Astrocyte of the cerebellum (primary cell): ENCODE measurements at places on chromosomes 5 and 9.

- no peak for DNase-seq
Observed at GRCh38 chr9:100590481-100590880, 12.6 kb downstream of the CAVIN4 start.

GRCh38 chr9:32550562-32551275 is 1.4 kb upstream of the SMIM27 start:
- peak; percentile 84 for DNase-seq

- peak; percentile 32 for DNase-seq
Observed at GRCh38 chr5:27083449-27084415, 45.3 kb upstream of the CDH9 start.

DNA sequence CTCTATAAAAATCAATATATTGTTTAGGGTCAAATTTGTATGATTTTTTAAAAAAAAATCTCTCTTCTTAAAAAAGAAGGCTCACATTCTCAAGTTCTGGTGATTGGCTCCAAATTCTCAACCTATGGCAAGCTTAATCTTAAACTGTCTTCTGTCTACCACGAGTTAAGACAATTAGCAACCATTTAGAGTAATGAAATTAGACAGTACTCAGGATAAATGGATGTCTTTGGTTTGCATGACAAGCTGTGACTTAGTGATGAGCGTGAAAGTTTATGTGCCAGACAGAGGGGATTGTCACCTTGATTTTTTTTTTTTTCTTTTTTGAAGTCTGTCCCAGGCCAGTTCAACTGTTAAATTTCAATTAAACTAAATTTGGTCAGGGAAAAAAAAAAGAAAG is 1632.3 kb downstream of the MAT2B start:
- DNase-seq = no peak

DNA sequence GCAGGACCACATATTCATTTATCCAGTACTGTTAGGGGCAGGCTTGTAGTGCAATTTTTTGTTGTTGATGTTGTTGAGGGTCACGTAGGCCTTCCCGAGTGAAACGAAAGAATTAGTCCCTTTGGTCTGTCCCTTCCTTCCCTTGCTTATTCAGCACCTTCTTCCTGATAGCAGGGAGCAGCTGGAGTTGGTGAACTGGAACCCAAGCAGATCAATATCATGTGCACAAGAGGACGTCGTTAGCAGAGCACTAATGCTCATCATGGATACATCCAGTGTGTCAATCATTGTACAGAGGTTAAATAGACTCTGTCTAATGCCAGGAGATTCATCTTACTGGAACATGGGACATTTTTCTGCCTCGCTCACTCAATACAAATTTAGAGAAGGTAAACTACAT is 33.0 kb upstream of the MAP1B start:
- DNase-seq = no peak

- no peak for DNase-seq
Observed at GRCh38 chr9:87255431-87256155, 242.1 kb upstream of the DAPK1 start.

- no peak for DNase-seq
Observed at GRCh38 chr5:151892393-151892792, 32.3 kb downstream of the GLRA1 start.

GRCh38 chr5:167912941-167913665 is 378.3 kb upstream of the WWC1 start:
- no peak for DNase-seq

GRCh38 chr5:15452781-15453180 is 47.2 kb upstream of the FBXL7 start:
- DNase-seq = peak; percentile 72

- DNase-seq = no peak
Observed at GRCh38 chr9:13857521-13857920, 456.4 kb downstream of the NFIB start.

DNA sequence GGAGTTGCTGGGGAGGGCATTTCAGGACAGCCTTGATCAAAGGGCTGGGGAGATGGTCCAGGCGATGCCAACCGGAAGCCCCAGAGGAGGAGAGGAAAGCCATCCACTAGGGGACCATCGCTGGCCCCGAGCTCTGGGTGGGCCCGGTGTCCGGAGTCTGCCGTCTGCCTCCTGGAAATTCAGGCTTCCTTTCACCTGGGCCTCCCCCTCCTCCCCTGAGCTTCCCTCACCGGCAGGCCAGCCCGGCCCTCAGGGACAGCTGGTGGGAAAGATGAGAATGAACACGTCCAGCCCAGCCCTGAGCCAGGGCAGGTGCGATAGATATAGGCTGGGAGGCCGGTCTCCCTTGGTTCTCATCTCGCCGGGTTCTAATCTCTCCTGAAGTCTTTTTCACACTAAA is 17.2 kb downstream of the IRX4 start:
- DNase-seq = no peak

DNA sequence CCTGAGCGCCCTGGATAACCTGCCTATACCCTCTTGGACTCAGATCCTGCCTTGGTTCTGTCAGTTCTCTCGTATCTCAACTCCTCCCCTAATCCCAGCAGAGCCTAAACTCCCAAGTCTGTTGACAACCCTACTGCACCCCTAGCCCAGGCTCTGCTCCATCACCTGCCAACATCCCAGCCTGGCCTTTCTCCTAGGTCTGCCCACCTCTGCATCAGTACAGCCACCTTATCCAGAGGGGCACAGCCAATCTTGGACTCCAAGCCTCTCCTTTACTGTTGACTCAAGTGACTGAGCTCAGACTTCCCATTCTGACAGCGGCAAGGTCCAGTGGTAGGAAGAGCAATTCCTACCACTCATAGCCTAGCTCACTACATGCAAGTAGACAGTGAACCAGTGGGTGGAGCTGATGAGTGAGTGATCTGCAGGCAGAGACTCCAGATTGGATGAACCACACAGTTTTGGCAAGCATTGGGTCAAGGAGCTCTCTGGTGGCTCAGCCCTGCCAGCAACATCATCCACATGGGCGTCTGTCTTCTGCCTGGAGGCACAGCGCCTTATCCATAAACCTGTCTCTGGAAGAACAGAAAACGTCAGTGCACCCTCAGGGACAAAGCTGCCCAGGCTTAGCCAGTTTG is 26.5 kb downstream of the TRMO start:
- no peak for DNase-seq

- no peak for DNase-seq
Observed at GRCh38 chr9:134344068-134344799, 18.0 kb downstream of the RXRA start.

DNA sequence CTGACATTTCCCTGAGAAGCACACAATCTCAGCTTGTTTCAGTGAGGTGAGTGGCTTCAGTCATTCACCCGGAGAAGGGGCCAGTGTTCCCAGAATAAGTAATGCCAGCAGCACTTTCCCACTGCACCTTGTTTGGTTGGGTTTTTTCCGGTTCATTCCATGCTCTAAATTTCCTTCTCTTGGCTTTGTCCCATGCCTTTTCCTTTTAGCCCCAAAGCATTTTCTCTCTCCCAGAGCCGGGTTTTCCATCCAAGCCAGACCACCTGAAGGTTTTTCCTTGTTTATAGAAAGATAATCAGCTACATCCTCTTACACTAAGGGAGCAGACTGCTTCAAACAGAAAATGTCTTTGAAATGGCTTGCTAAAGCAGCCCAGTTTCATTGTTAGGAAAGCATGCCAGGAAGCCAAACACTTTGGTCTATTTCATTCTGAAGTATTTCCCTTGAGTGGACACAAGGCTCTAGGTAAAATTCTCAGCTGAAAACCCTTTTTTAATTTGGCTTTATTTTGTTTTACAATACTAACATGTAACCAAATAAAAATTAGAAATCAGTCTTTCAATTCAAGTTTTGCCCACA is 501.6 kb downstream of the DTWD2 start:
- DNase-seq = no peak

DNA sequence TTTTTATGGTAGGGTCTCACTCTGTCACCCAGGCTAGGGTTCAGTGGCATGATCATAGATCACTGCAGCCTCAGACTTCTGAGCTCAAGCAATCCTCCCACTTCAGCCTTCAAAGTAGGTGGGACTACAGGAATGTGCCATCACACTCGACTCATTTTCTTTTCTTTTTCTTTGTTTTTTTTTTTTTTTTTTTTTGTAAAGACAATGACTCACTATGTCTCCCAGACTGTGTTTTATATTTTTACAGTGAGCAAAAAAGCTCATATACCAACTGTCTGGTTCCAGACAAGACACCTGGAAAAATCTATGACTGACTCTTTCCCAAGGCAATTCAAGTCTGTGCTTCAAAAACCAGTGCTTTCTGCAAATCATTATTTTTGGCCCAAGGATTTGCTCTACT is 10.8 kb upstream of the FOXD1 start:
- no peak for DNase-seq

DNA sequence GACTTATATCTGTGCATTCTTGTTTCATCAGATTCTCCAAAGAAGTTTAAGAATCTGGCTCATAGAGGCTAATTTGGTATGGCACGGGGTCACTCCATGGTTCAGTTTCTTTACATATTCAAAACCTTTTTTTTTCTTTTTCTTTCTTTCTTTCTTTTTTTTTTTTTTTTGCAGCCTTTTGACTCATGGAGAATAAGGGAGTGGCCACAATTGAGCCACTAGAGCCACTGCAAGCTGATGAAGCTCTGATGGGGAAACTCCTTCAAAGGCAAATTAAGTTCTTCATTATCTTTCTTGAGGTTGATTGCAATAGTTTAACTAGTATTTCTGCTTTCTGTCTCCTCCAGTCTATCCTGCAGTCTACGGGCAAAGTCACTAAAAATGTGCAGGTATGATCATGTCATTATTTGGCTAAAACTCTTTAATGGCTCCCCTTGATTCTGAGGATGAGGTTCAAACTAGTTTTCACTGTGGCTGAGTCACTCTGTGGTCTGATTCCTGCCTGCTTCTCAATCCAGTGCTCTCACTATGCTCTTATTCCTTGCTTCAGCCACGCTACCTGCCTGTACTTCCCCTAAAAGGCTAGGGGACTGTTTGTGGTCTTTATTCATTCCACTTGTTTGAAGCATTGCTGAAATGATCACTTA is 93.5 kb upstream of the RIOK2 start:
- no peak for DNase-seq

DNA sequence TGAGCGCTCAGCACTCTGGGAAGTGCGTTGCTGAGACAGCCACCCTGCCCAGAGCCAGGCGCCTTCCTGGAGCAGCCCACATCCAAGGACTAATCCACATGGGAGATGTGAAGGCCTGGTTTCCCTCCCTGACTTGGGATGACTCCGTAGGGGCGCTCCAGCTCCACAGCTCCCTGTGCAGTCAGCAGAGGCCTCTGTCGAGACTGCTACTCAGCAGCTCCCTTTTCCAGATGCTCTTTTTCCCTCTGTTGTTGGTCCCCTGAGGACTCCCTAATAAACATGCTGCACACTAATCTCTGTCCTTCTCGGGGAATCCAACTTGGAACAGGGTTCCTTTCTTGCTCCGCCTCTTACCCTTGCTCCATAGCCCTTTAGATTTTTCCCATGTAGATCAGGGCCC is 237.3 kb downstream of the ZSWIM6 start:
- DNase-seq = no peak

GRCh38 chr9:38768351-38768761 is 48.4 kb upstream of the FAM240B start:
- no peak for DNase-seq

DNA sequence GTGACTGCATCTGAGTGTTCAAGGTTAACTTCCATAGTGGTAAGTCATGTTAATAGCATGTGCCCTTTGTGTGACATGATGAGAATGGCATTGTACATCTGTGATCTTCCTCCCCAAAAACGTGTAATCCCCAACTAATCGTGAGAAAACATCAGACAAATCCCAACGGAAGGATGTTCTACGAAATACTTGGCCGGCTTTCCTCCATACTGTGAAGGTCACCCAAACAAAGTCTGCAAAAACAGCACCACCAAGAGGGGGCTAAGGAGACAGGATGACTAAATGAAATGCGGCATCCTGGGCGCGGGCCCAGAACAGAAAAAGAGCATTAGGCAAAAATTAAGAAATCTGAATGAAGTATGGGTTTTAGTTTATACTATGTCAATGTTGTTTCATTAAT is 81.8 kb downstream of the MED10 start:
- no peak for DNase-seq
